ENCODE measurements at places on chromosomes 16 and 17.

GRCh38 chr17:1643999-1644492, 1.5 kb downstream of the SCARF1 start:
- no peak for DNase-seq

DNA sequence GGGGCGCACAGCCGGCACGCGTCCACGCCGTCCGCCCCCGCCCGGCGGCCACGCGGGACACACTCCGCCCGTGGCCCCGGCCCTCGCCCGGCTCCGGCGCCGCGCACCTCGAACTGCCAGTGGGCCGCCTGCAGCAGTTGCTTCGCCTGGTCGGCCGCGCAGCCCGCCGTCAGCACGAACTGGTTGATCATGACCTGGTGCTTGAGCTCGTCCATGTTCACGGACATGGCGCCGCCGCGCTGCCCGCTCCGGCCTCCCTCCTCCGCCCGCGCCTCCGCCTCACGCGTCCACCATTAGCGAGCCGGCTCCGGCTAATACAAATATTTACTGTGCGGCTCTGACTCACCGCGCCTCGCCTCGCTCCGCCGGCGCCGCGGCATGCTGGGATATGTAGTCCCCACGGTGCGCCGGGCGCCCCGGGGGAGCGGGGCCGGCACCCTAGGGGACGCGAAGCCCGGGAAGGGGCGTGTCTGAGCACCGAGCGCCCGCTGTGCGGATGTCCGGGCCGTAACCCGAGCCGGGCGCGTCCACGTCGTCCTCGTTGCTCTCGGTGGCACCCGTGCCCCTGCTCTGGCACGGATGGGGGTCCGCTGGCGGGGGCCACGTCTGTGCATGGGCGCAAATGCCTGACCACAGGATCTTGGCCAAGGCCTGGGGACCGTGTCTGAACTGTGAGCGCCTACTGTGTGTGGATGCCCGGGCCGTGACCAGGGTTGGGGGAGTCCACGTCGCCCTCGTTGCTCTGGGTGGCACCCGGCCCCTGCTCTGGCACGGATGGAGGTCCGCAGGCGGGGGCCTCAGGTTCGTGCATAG, at the start of gene UBALD1:
Gene UBALD1 (minus strand): TSS at position 318 of the 813 bp plus-strand sequence. CDS start 91 bp downstream, at position 227.
- peak; percentile 86 for DNase-seq

DNA sequence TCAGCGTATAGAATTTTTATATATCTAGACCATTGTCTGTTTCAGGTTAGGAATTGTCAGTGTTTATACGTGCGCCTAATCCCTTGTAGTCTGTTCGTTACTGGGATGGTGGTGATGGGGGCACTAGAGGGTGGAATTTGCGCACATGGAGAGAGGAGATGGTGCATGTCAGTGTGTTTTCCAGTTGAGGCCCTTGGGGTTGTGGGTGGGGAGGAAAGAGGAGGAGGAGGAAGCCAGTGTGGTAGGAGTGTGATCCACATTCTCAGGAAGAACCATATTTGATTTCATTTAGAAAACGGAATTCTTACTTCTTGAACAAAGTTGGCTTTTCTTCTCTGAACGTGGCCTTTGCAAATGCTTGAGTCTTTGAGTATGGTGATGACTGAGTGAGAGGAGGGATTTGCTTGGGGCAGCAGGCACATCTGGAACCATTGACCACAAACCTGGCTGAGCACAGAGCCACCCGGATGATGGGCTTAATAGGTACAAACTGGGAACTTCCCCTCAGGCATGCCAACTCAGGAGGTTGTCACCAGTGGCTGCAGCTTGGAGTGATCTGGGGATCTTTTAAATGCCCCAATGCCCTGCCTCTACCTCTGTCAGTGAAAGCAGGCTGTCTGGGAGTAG, 98.9 kb downstream of the PRKCB start:
- DNase-seq, result no peak

DNA sequence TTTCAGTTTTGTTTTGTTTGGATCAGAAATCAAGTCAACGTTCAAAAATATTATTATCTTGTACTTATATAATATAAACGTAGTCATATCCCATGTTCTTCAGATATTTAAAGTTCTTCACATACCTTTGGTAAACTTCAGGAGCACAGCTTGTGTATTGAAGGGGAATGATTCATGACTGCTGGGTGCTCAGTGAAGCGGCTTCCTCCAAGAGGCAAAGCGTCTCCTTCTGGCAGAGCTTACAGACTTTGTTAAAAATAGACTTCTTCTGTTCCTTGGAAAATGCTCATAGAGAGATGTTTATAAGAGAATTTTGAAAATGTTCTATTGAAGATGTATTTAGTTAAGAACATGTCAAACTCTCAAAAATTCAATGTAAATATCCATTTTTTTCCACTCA, 155.6 kb upstream of the CNTNAP4 start:
- DNase-seq, result no peak

- DNase-seq, result no peak
These were observed 14.0 kb downstream of the CEP295NL start for GRCh38 chr17:78888941-78889518.

DNA sequence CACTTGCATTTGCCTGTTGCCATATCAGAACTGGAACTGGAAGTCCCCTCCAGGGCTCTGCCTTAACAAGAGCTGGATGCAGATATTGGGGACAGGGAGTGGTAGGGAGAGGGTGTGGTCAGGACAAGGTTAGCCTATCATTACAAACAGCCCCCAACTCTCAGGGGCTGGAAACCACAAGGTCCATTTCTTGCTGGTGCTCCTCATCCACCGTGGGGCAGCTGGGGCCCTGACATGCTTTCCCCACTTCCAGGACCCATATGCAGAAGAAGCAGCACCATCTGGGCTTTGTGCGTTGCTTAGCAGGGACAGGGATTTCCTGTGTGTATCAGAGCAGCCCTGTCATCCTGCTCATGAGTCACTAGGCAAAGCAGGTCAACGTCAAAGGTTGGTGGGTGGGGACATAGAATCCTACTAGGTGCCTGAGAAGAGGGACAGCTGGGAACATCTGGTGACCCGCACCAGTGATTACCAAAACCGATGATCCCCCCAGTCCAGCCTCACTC, 26.9 kb downstream of the RGS9 start:
- DNase-seq, result peak; percentile 44

- DNase-seq, result no peak
These were observed 321.4 kb downstream of the HAPSTR1 start for GRCh38 chr16:9412915-9413264.

DNA sequence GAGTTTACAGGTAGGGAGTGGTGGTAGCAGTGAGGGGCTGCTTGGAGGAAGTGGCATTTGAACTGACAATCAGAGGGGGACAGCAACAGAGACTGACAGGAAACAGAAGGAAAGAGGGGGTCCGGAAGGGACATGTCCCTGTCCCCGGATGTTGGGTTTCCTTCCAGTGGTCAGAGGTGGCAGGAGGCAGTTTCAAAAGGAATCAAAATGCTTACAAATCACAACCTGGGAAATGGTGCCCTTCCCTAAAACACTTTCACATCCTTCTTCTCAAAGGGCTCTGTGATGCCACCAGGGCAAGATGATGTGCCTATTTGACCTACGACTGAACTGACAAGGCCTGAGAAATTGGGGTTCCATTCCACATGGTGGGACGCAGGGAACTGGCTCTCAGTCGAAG, 19.7 kb downstream of the ADGRG1 start:
- no peak for DNase-seq

- no peak for DNase-seq
These were observed 2.2 kb downstream of the CD300H start for GRCh38 chr17:74565126-74565525.

DNA sequence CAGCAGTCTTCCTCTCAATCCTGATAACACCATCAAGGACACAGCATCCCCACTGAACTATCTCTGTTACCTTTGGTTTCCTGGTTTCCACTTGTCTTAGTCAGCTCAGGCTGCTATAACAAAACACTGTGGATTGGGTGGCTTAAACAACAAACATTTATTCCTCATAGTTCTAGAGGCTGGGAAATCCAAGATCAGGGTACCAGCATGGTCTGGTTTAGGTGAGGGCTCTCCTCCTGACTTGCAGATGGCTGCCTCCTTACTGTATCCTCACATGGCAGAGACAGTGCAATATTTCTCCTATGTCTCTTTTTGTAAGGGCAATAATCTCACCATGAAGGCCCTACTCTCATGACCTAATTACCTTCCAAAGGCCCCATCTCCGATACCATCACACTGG, 103.2 kb upstream of the AXIN2 start:
- no peak for DNase-seq

GRCh38 chr17:72053449-72053848, 67.4 kb upstream of the SOX9 start:
- no peak for DNase-seq

GRCh38 chr17:74530831-74531150, 484 bp downstream of the CD300LB start:
- DNase-seq, result no peak

- no peak for DNase-seq
These were observed 184.2 kb upstream of the RPL38 start for GRCh38 chr17:74019271-74019670.

GRCh38 chr17:60493847-60494321, 32.2 kb downstream of the APPBP2 start:
- no peak for DNase-seq

- DNase-seq, result no peak
These were observed 70.3 kb downstream of the SDR42E1 start for GRCh38 chr16:81940781-81941560.

DNA sequence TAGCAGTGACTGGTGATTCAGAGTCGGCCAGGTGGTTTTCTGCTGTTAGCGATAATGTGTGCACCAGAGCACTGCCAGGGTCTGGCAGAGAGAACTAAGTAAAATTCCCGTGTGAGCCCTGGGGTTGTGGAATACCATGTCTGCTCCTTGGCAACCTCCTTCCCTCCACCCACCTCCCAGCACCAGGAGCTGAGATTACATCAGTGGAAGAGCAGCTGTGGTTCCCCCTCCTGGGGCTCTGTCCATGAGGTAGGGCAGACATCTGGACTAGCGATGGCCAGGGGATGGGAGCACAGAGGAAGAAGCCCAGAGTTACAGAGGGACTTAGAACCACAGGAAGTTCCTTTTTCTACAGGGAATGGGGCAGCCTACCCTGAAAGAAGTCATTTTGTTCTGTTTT, 15.8 kb downstream of the CLEC10A start:
- DNase-seq, result no peak

- no peak for DNase-seq
These were observed 55.6 kb upstream of the ALOX12 start for GRCh38 chr17:6940186-6940649.

GRCh38 chr16:89422905-89423630, 67.3 kb downstream of the ANKRD11 start:
- peak; percentile 73 for DNase-seq

GRCh38 chr17:17696085-17696484, 14.8 kb downstream of the RAI1 start:
- no peak for DNase-seq

GRCh38 chr16:57446531-57447185, 527 bp downstream of the CIAPIN1 start:
- DNase-seq, result peak; percentile 68

DNA sequence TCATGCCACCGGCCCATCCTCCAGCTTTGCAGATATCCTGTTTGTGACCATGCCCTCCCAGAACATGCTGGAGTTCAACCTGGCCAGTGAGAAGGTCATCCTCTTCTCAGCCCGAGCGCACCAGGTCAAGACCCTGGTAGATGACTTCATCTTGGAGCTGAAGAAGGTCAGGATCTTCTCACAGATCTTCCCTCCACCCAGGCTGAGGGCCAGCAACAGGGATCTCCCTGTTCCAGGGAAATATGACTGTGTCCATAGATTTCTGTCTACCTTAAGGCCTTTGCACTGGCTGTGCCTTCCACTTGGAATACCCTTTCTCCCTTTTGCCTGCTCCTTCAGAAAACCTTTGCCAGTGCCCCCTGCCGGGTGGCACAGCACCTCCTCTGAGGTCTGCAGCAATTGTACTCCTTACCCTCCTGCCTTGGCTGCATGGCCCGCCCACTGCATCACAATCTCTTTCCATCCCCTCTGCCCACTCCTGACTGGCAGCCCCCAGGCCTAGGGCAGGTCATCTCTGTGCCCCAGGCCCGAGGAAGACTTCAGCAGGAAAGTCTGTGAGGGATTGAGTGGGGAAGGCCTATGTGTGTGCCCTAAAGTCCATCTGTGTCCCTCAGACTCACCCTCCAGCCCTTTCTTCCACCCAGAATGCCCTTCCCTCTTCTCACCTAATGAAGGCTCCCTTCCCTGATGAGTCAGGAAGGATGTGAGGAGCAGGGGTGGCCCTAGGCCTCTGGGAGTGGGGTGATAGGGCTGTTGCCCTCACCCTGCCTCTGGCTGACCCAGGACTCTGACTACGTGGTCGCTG, 27.3 kb upstream of the ALKBH5 start:
- DNase-seq, result no peak

DNA sequence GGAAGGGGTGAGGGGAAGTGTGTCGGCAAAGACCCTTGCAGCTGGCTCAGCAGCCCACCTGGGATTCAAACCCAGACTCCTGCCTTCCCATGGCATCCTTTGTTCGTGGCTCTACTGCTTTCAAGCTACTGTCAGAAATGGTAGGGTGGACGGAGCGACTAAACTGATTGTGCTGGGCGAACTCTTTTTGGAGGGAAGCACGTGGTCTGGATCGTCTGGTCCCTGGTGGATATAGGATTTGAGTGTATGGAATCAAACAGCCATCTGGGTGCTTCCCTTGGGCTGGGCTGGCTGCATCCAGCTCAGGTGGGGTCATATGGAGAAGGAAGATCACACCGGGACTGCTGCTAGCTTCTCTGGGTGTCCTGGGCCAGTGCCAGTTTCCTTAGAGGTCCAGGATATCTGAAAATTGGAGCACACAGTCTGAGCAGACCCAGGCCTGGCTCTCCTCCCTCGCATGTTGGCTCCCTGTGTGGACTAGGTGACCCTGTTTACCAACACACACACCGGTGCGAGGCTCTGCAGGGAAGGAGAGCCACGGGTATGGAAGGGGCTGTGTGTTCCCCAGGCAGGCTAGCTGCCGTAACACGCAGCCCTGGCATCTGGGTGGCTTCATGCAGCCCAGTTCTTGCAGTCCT, 8.6 kb downstream of the CMIP start:
- no peak for DNase-seq

GRCh38 chr17:7439462-7440112, at the start of gene FGF11:
Gene FGF11, plus strand, starts transcription at chr17:7439512. Its CDS starts 109 bp downstream, at chr17:7439621.
- no peak for DNase-seq

- no peak for DNase-seq
These were observed 9.8 kb upstream of the MED11 start for GRCh38 chr17:4721203-4722135.

GRCh38 chr17:34862384-34862783, 98.9 kb downstream of the CCT6B start:
- DNase-seq, result no peak

DNA sequence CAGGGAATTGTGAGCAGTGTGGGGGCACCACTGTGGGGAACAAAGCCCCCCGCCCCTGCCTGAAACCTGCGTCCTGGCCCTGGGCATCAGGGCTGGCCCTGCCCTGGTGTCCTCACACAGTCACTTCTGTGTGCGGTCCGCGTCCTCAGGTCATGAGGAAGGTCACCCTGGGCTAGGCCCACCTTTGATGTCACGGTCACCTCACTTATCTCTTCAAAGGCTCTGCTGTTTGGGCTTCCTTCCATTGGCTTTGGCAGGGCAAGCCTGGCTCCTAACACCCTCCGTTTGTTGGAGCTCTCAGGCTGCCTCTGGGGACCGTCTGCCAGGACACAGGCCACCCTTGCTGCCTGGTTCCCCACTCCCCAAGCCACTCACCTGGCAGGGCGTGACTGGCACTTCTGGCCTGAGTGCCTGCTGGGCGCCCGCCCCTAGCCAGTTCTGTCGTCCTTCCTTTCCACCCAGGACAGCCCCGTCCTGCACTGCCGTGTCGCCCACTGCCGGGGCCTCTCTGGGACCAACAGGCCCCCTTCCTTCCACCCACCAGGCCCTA, 8.8 kb downstream of the CENPX start:
- DNase-seq, result no peak

Measured in activated T-cell treated with anti-CD3 and anti-CD28 coated beads, Interleukin-2, amount 50 U/mL, for 24 hours (primary cell).